Activated CD8-positive, alpha-beta memory T cell treated with anti-CD3 and anti-CD28 coated beads, Interleukin-2, amount 10 ng/mL, durations not matched to agents 7 days and 5 days (primary cell): ENCODE measurements at places on chromosomes 12 and 14. TPM values are rescaled to one million over a fixed set of nuclear protein-coding genes. Genes with fewer than 3 reads are reported as not detected.

Gene SIVA1
- 127 TPM for total RNA-seq

DNA sequence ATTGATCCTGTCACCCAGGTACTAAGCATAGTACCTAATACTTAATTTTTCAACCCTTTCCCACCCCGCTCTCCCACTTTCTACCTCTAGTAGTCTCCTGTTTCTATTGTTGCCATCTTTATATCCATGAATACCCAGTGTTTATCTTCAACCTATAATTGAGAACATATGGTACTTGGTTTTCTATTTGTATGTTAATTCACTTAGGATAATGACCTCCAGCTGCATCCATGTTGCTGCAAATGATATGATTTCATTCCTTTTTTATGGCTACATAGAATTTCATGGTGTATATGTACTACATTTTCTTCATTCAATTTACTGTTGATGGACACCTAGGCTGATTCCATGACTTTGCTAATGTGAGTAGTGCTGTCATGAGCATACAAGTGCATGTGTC, 547.3 kb upstream of the NOVA1 start:
- no peak for DNase-seq

DNA sequence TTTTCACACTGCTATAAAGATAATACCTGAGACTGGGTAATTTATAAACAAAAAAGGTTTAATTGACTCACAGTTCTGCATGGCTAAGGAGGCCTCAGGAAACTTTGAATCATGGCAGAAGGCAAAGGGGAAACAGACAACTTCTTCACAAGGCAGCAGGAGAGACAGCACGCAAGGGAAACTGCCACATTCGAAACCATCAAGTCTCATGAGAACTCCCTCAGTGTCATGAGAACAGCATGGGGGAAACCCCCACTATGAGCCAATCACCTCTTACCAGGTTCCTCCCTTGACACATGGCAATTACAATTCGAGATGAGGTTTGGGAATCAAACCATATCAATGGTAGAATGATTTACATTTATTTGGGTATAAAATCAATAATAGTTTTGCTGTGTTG, 558.5 kb downstream of the TMTC2 start:
- DNase-seq = no peak

- no peak for DNase-seq
Observed at GRCh38 chr12:108613548-108613947, 15.7 kb upstream of the TMEM119 start.

DNA sequence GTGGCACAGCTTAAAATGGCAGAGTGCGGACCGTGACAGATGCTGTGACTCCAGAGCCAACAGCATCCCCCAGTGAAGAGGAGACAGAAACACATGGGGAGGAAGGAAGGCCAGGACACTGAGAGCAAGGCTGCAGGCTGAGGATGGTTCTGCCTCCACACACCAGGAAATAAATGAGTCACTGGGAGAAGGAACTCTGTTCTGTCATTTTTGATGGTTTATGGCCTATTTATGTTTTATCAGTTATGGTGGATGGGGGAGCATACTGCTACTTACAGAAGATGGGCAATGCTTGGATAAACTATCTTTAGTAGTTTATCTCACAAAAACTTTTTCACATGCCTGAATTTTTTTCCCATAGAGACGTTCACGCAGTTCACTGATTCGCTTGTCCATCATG, 33.8 kb downstream of the ZFYVE21 start:
- DNase-seq = no peak
